Mesothelial cell of epicardium (in vitro differentiated cells): ENCODE measurements at places on chromosomes 5 and 9.

DNA sequence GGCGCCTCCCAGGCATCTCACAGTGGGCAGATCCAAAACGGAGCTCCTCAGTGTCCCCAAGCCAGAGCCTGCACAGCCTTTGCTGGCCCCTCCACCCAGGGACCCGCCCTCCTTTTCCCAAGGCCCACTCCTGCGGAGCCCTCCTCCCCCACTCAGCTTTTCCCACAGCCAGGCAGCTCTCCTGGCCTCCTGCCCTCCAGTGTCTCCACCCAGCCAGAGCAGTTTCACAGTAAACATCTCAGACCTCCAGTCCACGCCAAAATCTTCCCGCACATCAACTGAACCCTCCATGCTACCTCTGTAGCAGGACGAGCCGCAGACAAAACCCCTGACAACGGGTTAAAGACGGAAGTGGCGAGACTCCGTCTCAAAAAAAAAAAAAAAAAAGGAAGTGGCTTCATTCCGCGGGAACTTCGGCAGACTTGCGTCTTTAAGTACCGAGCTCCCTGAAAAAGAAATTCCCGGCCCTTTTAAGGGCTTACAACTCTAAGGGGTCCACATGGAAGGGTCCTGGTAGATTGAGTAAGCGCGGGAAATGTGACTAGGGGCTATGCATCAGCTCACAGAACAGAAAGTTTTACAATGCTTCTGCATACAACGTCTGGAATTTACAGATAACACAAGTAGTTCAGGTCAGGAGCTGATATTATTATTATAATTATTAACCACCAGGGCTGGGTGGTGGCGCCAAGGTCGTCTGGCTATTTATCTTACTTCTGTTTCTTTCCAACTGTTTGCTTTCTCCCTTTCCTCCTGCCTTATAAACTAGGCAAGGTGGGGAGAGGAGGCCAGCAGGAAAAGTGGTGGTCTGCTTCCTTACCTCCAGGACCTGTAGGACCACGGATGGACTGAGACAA is 11.4 kb upstream of the GRIN1 start:
- no peak for DNase-seq

DNA sequence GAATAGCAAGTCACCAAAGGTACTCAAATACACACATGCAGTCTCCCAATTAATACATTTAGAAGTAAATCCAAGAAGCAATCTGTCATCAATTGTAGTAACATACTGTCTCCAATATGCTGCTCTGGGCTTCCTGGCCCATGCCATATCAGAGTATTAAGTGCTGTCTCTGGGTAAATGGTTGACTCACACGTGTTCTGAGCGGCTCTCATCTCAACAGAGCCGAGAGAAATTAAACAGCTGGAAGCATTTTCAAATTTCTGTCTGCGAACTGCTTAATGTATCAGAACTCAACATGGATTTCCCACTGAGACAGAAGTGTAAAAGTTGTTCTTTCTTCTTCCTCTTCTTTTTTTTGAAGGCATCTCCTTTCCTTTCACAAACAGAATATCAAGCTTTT is 247.3 kb upstream of the TAS2R1 start:
- DNase-seq = no peak

DNA sequence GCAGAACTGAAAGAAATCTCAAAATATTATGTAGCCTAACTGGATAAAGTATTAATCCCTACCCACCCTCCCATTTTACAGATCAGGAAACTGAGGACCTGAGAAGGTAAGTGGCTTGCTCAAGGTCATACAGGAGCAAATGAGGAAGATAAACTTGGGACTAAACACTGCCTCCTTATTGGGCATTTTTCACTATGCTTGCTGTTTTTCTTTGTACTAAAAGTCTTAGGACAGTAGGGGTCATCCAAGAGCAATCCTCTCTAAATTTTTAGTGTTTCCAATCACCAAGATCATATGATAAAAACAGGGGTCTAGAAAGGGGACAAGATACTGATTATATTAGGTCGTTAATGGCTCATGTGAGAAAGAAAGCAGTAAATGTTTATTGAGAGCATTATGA is 80.8 kb downstream of the RORB start:
- no peak for DNase-seq

- no peak for DNase-seq
These were observed 83.9 kb upstream of the HSPA9 start for GRCh38 chr5:138659121-138659520.

DNA sequence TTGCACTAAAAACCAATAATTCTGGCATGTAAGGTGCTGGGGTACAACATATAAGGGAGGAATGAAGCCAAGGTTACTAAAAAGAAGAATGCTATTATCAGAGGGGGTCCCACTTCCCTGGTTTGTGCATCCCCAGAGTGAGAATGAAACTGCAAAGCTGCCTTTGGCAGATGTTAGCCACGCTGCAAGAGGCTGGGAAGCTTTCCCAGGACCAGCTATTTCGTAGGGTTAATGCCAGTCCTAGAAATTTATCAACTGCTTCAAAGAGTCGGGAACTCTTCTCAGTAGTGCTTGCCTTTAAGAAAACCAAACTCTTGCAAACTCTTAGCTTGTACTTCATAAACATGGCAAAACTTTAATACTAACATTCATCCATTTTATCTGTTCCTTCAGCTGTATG is 87.5 kb upstream of the NR5A1 start:
- no peak for DNase-seq

DNA sequence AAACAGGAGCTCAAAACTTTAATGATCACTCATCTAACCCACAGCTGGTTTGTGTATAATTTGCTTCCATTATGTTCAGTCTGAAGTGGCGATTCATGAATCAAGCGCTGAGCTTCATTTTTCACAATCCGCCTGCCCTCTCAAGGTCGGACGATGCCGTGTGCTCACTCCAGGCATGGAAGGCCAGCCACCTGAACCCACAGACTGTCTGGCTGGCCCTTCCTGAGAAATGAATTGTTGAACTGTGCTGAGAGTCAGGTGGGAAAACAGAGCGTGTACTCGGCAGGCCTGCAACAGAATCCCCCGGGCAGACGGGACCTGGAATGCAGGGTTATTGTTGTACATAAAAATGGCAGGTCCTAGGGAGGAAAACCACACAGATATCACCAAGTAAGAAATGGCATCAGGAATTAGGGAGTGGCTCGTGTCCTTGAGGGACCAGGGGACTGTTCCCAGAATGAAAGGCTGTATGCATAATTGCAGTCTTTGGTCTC is 375.7 kb downstream of the IRX2 start:
- DNase-seq = no peak

DNA sequence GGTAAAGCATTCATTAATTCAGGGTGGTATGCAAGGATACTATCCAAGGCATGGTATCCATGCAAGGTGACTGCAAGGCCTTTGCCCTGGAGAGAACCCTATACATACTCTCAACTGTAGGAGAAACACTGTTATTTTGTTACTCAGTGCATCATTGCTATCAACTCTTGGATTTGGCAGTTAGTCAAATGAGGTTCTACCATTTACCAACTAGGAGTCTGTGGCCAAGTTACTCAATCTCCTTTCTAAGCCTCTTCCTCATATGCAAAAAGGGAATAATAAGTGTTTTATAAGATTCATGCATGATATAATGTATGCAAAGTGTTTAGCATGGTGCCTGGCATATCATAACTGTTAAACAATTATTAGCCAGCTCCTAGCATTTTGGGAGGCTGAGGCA is 4.0 kb downstream of the PCDHGC3 start:
- DNase-seq = no peak

GRCh38 chr9:75228893-75229292 is 140.6 kb downstream of the OSTF1 start:
- DNase-seq = no peak

DNA sequence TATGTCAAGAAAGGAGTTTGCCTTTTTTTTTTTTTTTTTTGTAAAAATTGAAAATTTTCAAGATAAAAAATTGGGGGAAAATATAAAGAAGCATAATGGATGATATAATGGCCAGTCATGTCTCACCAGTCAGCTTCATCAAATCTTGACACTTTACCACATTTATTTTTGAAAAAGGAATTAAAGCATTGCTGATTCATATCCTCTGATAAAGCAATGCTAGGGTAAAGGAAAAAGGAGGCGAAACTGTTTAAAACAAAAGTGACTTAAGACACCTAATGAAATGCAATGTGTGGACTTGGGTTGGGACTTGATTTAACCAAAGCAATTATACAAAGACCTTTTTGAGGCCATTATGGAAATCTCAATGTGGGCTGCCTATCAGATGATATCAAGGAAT is 208.5 kb downstream of the ARHGAP26 start:
- no peak for DNase-seq

DNA sequence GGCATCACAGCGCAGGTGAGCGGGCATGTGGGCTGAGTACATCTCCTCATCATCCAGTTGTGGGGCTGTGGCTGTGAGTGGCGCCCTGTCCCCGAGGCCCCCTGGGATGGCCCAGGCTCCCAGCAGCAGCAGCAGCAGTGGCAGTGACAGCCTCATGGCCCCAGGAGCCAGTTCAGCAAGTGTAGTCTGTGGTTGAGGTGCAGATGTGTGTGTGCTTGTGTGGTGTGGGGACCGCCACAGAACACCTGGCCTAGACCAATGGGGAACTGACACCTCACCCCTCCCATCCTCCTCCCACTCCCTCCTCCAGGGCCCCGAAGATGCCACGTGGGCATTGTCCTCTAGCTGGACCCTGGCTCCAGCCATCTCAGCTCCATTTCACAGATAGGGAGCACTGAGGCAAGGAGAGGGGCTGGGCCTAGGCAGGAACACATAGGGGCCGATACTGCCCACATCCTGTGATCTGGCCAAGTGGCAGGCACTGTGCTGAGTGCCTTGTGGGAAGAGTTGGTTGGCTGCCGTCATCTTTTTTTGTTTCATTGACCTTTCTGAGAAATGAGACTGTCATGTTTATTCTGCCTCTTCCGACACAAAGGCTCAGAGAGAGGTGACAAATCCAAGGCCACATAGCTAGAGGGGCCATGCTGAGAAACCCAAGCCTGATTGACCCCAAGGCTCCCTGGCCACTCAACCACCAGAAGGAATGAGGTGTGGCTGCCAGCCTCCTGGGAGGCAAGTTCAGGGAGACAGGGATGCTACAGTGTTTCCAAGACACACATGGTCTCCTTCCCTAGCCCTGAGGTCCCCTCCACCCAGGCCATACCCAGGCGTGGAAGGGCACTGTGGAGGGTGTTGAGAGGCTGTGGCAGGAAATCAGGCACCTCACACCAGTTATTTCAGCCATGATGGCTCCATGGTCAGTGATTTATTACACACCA is at the start of gene MZB1:
Gene MZB1 (minus strand): TSS at position 213 of the 938 bp plus-strand sequence. CDS start 57 bp downstream, at position 156.
- no peak for DNase-seq

- DNase-seq = peak; percentile 35
These were observed 467 bp downstream of the CNOT6 start for GRCh38 chr5:180494510-180495181.

GRCh38 chr5:2439608-2440007 is 311.9 kb downstream of the IRX2 start:
- no peak for DNase-seq

DNA sequence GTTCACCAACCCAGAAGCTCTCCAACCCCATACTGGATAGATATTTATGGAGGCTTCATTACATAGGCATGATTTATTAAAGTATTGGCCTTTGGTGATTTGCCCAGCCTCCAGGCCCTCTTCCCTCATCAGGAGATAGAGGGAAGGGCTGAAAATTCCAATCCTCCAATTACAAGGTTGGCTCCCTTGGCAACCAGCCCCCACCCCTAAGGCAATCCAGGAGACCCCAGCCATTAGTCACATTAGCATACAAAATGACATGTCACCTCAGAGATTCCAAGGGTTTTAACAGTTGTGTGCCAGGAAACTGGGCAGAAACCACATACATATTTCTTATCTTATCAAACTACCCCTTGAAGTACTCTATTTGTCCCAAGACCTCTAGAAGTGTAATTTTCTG is 210.0 kb downstream of the HINT1 start:
- no peak for DNase-seq

DNA sequence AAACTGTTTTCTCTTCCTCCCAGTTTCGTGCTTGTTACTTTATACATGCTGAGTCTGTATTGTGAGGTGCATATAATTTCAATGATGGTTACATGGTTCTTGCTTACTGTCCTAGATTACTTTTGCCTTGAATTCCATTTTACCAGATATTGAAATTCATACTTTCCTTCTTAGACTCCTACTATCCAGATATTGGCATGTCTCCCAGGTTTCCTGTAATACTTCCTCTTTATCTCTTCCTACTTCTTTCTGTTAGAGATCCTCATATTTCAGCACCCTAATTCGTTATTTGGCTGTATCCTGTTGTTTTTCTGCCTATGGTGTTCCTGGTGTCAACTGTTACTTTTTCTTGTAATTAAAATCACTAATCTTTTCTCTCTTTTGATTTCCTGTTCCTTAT is 522.1 kb downstream of the CCDC171 start:
- DNase-seq = no peak

- DNase-seq = no peak
These were observed 78.7 kb upstream of the ACTBL2 start for GRCh38 chr5:57561231-57561842.

DNA sequence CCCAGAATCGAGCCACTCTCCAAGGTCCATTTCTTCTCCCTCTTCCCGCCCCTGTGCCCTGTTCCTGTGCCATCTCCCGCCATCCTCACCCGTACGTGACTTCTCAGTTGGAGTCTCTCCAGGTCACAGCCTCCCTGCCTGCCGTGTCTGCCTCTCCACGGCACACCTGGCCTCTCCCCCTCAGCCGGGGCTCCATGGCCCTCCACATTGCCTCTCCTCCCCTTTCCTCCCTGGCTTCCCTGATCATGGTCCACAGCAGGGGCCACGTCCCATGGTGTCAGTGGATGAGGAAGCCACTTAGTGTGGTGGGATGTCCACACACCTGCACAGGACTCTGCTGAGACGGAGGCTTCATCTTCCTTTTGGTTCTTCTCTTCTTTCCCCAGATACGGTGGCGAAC is 2.3 kb downstream of the PAEP start:
- DNase-seq = no peak

DNA sequence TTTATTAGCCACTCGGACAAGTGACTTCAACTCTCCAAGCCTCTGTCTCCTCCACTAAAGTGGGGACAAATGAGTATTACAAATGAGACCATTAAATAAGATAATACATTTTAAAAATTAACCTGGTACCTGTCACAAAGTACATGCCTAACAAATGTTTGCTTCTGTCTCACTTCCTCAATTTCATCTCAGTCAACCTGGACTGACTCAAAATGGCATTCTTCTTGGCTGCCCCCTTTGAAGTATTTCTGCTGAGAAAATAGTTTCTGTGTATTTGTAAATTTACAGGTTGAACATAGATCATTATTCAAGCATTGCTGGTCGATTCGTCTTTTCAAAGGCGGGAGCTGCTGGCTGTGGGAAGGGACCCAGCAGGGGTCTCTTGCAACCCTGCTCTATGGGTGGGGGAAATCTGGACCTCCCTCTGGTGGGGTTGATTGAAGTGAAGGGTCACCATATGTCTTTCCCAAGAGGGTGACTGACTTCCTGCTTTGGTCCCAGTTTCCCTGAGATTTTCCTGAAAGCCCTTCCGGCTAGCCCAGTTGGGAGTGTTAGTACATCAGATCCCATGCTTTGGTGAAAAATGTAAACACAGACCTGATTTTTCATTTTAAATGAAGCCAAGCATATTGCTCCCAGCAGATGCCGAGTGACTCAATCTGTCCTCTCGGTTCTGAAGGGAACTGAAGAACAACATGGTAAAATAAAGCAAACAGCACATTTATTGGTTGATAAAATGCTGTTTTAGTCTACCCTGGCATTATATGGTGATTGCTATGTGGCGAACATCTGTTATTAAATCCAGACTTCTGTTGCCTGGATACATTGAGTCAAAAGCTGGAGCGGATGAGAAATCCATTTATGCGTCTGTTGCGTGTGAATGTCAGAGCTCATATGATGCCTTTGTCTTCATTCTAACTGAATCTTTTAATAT is 73.0 kb downstream of the KCNIP1 start:
- DNase-seq = no peak
